Stimulated activated CD8-positive, alpha-beta memory T cell treated with anti-CD3 and anti-CD28 coated beads, Interleukin-7, amount 100 ng/mL, for 4 hours (primary cell): ENCODE measurements at places on chromosomes 4 and X.

DNA sequence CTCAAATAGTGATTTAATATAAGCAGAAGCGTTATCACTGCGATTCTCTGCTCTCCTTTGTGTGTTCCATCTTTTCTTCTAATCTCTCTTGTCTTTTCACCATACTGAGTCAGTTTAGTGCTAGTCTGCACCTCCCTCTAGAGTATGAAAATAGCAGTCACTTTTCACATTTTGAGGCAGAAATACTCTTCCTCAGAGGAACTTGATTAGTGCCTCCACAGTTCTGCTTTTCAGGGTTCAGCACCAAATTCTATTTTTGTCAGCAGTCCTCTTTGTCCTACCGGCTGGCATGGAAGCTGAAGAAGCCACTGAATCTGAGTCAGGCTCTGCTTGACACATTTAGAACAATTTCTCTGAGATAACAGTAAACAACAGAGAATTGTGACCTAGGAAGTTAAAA, 49.7 kb upstream of the ANKRD17 start:
- no peak for DNase-seq

- no peak for DNase-seq
Measured at GRCh38 chr4:7650606-7651385, 216.1 kb upstream of the PSAPL1 start.

DNA sequence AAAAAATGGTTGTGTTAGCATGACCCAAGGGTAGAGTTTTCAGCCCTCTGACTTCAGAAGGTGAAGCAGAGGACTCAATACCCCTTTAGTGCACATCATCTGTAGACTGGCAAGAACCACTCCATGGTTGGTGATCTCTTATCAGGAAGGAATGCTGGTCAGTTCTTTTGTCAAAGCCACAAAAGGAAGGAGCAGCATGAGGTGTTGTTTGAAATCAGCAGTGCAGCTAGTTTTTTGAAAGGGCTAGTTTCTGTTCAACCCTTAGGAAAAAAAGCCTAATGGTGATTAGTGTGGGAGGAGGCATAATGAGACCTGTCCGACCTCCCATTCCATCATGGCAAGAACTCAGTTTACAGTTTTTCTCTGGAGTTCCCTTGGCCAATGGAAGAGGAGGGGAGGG, 362.0 kb upstream of the CT83 start:
- DNase-seq, result no peak

DNA sequence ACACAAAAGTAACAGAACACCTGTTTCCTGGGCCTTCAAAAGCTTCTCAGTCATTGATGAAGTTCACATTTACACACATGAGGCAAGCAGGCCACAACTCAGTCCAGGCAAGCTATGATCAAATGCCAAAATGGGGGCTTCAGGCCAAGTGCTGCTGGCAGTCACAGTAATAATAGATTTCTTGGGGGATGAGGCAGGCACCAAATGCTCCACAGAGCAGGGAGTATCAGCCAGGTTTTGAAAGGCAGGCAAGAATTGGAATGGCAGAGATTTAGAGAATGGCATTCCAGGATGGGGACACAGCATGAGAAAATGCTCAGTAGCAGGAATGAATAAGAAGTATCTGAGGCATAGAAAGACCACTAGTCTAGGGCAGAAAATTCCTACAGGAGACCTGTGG, 52.8 kb downstream of the GRIA3 start:
- no peak for DNase-seq

DNA sequence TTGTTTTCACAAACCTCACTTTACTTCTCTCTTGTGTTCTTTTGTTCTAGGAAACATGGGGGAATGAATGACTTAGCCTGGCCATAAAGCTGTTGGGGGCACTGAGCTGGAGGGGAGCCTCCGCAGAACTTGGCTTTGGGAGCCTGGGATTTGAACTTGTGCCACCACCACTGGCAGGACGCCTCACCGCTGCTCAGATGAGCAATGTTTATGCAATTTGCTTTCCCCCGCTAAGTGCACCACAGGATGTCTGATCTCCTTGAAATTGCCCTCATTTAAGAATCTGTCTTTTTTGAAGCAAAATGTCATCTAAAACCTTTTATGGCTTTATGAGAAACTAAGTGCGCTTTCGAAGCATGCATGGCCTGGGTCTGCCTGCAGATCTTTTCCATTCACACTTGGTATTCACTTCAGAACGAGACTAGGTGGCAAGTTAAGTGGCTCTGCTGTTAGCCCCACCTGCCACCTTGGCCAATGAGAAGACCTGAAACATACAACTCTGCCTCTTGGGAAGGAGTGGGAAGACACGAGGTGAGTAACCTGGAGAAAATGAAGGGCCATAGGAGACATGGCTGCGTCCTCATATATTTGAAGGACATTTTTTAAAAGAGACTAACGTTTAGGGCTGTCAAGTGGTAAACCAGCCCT, 119.3 kb downstream of the LDB2 start:
- no peak for DNase-seq

DNA sequence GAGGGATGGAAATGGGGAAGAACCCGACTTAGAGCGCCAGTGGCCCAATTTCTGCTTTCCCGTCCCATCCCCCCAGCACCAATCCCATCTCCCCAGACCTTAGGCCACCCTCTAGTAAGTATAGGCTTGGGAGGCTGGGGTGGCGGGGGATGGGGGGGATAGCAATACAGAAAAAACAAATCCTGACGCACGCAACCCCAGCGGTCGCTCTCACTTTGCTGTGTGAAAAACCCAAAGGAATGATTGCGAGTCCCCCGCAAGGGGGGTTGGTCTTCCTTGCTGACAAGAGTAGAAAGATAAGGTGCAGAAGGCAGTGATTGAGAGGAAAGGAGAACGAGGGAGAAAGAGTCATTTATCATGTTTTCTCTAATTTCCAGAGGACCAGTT, 863 bp downstream of the CPE start:
- DNase-seq, result no peak

DNA sequence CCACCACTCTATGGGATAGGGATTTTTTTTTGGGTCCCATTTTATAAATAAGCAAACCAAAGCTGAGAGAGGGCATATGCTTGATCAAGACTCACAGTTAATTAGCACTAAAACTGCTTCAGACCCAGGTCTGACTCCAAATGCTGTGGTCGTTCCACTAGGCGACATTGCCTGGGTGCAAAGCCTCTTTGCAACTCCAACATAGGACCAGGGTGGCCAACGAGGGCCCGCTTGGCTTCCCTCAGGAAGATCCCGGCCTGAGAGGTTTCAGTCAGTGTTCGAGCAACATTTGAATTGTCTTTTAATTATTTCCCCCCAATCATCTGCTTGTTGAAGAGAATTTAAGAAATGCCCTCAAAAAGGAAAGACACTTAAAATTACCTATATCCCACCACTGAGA, 11.2 kb downstream of the PJA1 start:
- no peak for DNase-seq

- DNase-seq, result no peak
Measured at GRCh38 chr4:110418641-110419040, 57.3 kb upstream of the ENPEP start.

GRCh38 chrX:48683411-48683982, at the start of gene WAS:
WAS (plus strand) TSS chrX:48683799; CDS start chrX:48683854, 55 bp downstream.
- no peak for DNase-seq

- DNase-seq, result no peak
Measured at GRCh38 chrX:153831429-153832150, 1.2 kb upstream of the PDZD4 start.

GRCh38 chrX:107701493-107702121, 73.3 kb downstream of the PRPS1 start:
- DNase-seq, result no peak

GRCh38 chrX:10030570-10030969, 63.4 kb downstream of the CLDN34 start:
- DNase-seq, result no peak

DNA sequence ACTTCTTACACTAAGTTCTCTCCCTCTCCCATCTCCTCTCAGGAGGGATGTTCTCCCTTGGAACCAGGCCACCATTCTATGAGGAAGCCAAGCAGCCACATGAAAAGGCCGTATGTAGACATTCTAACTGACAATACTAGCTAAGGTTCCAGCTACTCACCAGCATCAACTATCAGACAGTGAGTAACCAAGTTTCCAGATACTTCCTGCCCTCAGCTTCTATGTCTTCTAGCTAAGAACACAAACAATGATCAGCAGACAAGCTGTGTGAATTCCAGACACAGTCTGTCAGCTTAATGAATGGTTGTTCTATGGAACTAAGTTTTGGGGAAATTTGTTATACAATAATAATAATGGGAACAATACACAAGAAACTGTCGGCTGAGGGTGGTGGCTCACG, 50.8 kb downstream of the SMIM14 start:
- no peak for DNase-seq

GRCh38 chr4:8310306-8310705, 40.8 kb downstream of the HTRA3 start:
- DNase-seq, result no peak

- no peak for DNase-seq
Measured at GRCh38 chr4:52841682-52842456, 20.2 kb upstream of the RASL11B start.

- DNase-seq, result no peak
Measured at GRCh38 chrX:100864657-100865391, 9.3 kb downstream of the NOX1 start.

DNA sequence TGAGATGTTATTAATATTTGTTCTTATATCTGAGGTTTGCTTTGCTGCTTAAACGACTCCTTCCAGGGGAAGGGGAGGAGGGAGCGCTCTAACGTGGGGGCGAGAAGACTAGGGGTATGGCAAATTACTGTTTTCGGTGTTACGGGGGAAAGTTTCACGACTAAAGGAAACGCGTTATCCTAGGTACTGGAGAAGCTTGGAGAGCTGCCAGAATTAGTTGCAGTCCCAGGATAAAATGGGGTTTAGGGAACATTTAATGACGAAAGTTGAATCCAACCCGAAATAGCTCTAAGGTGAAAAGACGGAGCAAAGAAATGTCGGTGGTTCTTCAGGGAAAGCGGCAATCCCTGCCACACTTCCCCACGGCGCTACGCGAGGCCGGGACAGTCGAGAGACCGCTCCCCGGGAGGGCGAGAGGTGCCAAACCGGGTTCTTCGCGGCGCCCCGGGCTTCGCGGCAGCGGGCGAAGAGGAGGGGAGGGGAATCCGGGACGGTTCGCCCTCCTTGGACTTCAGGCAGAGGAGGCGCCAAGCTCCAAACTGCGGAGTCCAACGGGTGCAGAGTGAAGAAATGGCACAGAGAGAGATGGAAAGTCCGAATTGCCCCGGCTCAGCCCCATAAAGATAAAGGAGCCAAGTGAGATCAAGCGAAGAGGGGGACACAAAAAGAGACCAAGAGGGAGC, 724 bp downstream of the THOC2 start:
- DNase-seq, result no peak

DNA sequence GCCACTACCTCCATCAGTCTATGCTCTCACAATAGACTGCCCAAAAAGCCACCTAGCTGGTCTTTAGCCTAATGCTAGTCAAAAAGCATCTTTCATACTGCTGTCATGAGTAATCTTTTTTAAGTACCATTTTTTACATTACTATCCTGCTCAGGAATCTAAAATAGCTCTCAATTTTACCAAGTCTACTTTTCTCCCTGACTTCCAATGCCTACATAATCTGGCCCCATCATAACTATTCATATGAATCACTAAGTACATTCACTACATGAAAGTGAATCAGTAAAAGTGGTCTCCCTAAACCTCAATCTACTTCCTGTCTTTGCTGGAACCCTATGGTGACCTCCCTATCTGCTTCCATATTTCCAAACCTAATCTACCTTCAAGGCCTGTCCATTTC, 105.9 kb downstream of the THOC2 start:
- DNase-seq, result no peak

DNA sequence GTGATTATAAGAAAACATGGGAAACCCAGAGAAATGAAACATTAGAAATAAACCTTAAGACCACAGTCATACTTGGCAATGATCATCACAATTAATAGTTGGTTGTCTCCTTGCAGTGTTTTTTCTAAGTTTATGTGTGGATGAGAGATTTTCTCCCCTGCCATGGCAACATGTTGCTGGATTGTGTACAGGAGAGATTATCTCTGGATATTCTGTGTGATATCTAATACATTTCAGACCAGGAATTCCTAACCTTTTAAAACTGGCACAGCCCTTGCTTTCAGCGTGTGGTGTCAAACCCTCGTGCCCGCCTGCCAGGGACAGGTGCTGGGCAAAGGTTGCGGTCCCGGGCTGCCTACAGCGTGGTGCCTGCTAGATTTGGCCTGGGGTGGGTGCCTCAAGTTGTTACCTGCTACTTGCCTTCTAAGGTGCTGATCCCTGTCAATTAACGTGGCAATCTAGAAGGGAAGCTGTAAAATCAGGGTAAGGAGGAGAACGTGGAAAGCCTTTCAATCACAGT, 100.5 kb downstream of the TMEM131L start:
- DNase-seq, result no peak

- DNase-seq, result no peak
Measured at GRCh38 chr4:140351093-140352075, 22.1 kb upstream of the SCOC start.

DNA sequence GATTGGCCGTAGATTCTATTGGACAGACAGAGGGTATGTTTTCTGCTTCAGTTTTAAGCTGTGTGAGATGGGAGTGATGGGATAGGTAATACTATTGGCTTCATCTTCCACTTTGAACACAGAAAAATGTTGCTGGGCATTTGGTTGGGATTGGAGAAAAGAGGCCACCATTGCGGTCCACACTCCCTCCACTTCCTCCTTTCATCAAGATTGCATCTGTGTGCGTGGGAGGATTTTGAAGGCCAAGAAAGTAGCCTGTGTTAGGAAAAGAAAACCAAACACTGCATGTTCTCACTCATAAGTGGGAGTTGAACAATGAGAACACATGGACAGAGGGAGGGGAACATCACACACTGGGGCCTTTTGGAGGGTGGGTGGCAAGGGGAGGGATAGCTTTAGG, 56.4 kb downstream of the EGF start:
- no peak for DNase-seq

DNA sequence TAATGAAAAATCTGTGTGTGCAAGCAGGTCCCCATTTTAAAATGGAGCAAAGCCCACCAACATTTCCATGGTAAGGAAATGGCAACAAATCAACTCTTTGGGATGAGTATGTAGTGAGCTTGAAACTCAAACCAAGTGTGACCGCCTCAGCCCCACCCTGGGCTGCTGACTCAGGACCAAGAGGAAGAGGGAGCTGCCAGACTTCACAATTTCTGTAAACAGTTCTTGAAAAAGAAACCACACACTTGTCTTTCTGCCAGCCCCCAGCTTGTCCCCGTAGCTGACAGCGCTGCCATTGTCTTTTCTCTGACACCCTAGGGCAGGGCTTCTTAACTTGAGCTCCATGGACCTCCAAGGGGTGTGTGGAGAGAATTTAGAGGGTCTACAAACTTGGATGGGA, 10.3 kb downstream of the RTL5 start:
- no peak for DNase-seq

- no peak for DNase-seq
Measured at GRCh38 chrX:41478381-41478911, 31.3 kb downstream of the NYX start.

DNA sequence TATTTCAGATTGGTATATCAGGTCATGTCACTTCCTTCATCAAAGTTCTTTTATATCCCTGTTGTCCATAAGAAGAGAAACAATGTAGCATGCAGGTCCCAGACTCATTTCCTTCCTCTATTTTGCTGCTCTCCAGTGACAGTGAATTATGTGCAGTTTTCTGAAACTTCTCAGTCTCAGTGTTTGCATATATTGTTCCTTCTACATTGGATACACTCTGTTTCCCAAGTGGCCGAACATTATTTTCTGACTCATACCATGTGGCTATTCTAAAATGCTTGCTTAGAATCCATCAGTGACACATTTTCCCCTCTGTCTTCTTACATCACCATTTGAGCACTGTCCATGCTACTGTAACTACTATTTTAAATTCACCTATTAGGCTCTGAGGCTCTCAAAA, 305.7 kb downstream of the PDHA2 start:
- DNase-seq, result no peak

- no peak for DNase-seq
Measured at GRCh38 chrX:11768039-11768438, 10.0 kb downstream of the MSL3 start.

- no peak for DNase-seq
Measured at GRCh38 chrX:123432361-123433150, 248.5 kb downstream of the GRIA3 start.
